ENCODE measurements at places on chromosomes 6 and 20.

DNA sequence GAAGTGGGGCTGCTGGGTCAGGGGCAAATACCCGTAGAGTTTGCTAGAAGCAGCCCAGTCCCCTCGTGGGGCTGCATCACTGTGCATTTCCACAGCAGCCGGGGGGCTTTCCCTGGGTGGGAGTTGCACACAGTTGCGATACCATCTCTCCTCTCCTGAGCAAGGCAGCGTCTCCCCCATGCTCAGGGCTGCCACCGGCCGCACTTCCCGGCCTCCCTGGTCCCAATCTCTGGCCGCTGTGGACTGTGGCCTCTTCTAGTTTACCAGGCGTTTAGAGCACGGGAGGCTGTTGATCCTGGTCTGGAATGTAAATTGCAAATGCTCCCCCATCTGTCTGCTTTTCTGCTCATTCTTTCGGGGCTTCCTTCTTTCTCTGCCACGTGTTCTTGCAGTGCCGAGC is 31.1 kb downstream of the OSBPL2 start:
- no peak for DNase-seq

- DNase-seq, result no peak
Measured at GRCh38 chr20:45179166-45179565, 4.5 kb downstream of the PI3 start.

DNA sequence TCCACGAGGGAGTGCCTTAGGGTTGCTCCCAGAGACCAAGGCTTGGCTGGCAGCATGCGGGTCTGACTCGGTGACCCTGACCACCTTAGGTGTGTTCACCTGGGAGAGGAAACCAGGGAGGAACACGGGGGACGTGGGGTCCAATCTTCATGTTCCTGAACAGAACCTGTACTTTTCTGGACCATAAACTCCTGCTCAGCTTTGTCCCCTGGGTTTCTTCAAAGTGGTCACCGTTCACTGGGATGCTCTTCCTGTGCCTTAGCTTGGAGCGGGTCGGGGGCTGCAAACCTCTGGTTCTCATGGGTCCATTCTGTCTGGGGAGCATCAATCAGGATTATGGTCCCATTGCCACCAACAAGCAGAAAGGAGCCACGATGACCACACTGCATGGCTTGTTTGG is 333.5 kb downstream of the QKI start:
- DNase-seq, result no peak

GRCh38 chr6:63858691-63859090 is 223.1 kb downstream of the PHF3 start:
- DNase-seq, result no peak

DNA sequence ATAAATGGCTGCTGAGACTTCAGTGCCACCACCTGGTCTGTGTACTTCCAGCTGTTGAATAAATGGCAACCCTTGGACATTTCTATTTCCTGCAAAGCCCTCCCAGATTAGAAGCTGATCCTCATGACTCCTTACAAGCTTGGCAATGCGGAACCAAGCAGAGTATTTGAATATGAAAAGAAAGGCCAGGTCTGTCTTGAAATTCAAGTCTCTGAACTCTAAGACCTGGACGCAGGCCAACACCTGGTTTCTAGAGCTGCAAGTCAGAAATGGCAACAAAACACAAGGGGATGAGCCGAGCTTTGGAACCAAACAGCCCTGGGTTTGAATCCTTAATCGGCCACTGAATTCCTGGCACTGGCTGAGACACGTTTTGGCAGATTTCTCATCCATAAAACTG is 353.4 kb downstream of the PTPRT start:
- DNase-seq, result no peak

Data from H54 (cell line).